ENCODE measurements at places on chromosomes 7 and 10.
A peak's percentile ranks its signal among the peaks of the same experiment; 100 is the strongest.

- no peak for DNase-seq
These were observed 65.9 kb downstream of the CLIP2 start for GRCh38 chr7:74355091-74355490.

- DNase-seq = no peak
These were observed 38.3 kb upstream of the GALNTL5 start for GRCh38 chr7:151917791-151918509.

DNA sequence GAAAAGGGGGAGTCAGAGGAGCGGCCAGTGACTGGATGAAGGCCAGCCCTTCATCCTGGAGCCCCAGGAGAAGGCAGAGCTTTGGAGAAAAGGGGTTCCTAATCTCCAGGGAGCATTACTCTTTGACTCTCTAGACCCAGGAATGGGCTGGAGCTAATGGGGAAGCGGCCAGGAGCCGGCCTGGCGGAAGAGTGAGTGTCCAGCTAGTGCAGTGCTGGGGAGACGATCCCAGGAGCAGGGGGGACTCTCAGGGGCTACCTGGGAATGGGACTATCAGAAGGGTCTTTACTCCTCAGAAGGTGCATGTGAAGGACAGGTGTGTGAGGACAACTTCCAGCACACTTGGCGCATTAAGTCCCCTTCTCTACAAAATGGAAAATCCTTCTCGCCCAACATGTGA, 2.4 kb upstream of the PAX2 start:
- no peak for DNase-seq

GRCh38 chr7:32018845-32019578, 51.2 kb downstream of the PDE1C start:
- no peak for DNase-seq

DNA sequence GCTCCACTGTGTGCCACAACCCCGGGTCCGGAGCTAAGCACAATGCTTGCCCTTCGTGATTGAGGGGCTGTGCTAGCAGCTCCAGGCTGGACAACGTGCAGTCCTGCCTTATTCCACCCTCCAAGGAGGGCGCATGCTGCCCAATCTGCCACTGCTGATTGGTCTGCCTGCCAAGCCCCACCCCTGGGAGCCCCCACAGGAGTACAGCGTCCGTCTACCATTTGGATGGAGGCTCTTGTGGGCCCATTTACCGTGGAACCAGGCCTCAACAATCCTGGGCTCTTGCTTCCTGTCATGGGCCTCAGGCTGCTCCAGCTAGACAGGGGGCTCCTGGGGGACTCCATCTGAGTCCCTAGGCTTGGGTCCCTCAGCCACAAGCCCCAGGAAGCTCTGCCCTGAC, 173.3 kb downstream of the SLIT1 start:
- DNase-seq = no peak

- no peak for DNase-seq
These were observed 236.3 kb downstream of the KLF6 start for GRCh38 chr10:3548702-3549101.

DNA sequence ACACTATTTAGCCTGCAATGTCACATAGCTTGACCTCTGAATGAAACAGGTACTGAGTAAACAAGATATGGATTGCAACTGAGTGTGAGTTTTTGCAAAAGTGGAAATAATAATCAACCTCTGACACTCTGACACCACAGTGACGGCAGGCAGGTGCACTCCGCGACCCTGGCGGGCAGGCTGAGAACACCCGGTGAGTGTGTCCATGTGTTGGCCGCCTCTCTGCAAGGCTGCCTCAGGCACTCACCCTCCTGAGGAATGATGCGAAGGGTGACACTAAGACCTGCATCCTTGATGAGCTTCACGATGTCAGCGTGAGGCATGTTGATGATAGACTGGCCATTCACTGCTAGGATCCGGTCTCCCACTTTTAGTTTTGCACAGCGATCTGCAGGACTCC, 336.2 kb downstream of the PHTF2 start:
- DNase-seq = no peak

DNA sequence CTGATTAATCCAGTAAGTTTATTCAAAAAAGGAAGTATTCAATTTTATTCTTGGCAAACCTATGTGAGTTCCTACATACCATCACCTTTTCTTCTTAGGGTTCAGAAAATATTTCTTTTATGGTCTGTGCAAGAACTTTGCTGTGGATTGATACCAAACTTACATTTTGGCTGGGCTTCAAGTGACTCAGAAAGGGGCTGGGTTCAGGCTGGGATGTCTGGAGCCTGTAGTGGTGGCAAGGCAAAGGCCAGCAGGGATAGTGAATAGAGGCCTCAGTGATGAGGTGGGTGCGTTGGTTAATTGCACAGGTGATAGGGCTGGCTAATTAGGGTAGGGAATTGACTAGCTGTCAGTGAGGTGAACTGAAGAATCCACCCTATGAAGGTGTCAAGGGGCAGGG, 40.2 kb upstream of the ATXN7L1 start:
- DNase-seq = no peak

DNA sequence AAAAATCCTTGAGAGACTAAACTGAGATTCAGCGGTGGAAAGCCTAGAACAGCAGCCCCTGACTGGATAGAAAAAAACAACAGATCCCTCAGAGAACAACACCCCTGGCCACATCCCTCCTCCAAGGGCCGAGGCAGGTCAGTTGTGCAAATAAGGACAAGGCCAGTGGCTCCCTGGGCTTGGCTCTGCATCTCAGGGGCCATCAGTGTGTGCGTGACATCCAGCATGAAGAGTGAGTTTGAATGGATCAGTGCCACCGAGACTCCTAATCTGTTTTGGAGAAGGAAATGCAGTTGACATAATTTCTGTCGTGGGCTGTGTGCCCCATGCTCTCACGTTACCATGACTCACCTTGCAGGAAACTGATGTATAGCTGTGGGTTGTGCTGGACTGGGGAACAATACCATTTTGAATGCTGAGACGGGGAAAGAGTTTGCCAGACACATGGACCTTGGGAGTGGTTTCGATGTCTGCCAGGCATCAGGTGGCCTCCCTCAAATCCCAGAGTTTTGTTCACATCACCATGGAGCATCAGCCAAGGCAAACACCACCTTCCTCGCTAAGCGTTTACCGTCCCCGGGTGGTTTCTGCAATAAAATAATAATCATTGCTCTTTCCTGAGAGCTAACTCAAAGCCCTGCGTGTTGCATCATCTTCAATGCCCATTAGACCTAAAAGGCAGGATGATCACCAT, 153.2 kb upstream of the FZD8 start:
- no peak for DNase-seq

DNA sequence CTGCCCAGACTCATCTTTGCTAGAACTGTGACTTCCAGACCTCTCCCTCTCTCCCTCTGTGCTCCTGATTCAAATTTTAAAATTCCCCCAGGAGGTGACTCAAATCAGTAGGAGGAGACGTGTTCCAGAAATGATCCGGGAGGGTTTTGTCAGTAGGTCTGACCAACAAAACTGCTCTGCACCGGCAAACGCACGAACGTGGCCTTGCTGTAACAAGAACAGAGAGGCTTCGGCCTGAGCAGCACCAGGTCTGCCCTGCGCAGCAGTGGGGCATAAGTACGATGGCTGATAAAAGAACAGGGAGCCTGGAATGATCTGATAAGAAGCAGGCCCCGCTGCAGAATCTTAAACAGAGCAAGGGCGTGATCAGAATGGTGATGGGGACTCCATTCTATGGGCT, 152.7 kb upstream of the AUTS2 start:
- no peak for DNase-seq

- no peak for DNase-seq
These were observed 203.5 kb downstream of the RNLS start for GRCh38 chr10:88379575-88379974.

DNA sequence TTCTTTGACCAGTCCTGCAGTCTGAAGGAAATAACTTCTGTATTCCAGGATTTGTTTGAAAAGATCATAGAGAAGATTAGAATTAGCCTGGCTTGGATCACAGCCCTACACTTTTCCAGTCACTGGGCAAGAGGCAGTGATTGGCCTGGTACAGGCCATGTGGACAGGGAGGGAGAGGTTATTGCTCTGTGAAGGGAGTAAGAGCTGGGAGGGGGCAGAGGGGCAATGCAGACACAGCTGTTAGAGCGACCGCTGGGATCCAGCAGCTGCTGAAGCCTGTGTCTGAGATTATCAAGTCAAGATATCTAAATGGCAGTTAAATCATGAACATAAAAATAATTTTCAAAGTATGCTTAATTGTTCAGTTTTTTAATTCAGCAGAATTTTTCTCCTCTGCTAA, 257.3 kb downstream of the SDK1 start:
- no peak for DNase-seq

DNA sequence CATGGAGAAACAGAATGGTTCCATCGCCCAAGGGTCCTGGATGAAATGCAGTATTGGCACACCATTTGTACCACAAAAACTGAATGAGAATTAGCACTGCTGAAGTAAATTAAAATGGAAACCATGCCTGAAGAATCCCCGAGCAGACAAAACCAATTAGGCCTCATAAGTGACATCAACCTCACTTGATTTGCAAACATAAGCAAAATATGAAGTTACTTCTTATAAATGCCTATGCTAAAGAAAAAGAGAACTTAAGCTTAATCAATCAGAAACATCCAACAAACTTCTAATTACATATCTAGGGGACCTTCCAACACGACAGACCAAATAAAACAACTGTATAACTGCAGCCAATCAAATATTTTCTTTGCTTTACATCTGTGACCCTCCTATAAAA, 4.4 kb downstream of the FAM3C start:
- DNase-seq = no peak

- no peak for DNase-seq
These were observed 25.5 kb upstream of the TRIM24 start for GRCh38 chr7:138434597-138435019.

DNA sequence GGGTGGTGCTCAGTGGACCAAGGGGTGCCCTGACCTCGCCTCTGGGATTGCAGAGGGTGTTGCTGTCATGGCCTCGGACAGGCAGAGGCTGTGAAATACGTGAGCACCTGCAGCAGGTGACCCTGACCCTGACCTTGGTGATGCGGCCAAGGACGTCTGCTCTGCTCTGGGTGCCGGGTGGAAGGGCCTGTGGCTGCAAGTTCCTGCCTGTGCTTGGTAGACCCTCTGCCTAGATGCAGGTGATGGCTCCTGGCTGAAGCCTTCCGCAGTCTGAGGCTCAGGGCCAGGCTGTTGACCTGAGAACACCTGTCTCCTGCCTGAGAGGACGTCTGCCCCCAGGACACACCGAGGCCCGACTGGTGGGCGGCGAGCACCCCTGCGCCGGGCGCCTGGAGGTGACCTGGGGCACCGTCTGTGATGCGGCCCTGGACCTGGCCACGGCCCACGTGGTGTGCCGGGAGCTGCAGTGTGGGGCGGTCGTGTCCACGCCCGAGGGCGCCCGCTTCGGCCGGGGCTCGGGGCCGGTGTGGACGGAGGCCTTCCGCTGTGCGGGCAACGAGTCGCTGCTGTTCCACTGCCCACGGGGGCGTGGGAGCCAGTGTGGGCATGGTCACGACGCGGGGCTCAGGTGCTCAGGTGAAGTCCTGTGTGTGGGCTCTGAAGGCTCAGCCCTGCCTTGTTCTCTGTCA, 4.4 kb downstream of the SCART1 start:
- DNase-seq = peak; percentile 11

DNA sequence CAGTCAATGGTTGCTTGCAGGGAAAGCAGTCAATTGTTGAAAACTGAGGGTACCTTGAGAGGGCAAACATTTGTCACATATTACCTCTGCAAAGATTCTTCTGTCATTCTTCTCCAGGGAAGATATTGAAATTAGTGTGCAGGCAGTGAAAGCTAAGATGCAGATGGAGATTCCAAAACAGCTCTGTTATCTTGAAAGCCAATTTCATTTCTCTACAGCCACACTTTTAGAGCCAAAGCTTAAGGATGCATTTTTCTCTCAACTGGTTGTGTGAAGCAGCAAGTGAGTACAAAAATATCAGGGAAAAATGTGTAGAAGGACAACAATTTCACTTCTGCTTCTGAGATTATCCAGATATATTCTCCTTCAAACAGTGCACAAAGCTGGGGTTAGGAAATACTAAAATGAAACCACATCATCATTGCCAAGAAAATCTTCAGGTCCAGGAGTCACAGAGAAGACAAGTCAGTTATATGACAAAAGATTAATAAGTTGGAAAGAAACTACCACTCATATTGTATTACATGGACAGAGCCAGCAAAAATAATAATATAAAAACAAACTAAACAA, 16.3 kb downstream of the SGMS1 start:
- no peak for DNase-seq

GRCh38 chr10:69007260-69007659, 18.7 kb downstream of the KIFBP start:
- no peak for DNase-seq

DNA sequence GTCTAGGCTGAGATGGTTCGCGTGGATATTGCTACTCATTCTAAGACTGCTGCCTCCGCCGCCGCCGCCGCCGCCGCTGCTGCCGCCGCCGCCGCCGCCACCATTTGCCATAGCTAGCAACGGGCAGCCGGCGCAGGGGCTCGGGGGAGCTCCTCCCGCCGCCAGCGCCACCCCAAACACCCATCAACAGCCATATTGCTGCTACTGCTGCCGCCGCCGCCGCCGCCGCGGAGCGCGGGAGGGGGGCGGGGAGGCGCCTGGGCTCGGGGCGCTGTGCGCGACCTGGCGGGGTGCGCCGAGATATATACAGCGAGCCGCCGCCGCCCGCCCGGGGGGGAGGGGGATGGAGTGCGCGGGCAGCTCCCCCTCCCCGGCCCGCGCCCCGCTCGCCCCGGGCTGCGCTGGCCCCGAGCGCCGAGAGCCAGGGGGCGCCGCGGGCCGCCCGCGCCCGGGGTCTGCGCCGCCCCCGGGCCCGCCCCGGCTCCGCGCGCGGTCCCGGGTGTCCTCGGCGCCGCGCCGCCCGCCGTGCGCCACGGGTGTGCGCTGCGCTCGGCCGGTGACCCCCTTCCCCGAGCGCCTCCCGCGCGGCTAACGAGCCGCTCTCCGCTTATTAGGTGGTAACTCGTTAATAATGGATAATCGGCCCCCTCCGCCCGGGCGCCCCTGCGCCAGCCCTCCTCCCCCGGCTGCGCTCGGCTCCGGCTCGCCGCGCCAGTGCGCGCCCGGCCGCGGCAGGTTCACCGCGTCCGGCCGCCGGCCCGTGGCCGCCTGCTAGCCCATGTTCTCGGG, at the start of gene KCNMA1:
TSS of gene KCNMA1 (minus strand) at position 277 of the 789 bp plus-strand sequence.
- no peak for DNase-seq

- DNase-seq = no peak
These were observed 335.8 kb upstream of the MKI67 start for GRCh38 chr10:128461991-128462390.

- no peak for DNase-seq
These were observed 27.7 kb downstream of the STK32C start for GRCh38 chr10:132279873-132280645.

DNA sequence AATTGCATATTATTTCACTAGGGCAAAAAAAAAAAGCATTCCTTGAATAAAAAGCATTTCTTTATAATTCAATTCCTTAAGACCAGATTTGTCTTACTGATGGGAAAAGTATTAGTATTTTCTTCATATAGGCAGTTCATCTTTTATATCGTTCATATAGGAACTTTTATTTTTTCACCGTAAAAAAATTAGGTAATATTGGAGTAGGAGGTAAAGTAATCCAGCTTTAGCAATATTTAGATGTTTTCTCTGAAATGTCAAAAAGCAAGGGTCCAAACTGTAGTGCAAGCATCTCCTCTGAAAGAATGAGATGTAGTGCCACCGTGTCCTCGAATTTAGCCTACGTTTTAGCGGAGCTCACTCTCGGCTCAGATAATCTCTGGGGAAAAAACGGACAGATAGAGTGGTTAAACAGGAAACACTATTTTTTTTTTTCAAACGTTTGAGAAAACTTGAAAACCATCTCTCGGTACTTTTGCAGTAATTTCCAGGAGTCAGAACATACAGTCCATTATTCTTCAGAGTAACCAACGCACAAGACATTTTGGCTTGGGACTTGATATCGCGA, 5.5 kb upstream of the SPAG6 start:
- DNase-seq = no peak

GRCh38 chr10:62744136-62744535, 60.4 kb upstream of the ADO start:
- DNase-seq = no peak
